Activated CD4-positive, alpha-beta memory T cell treated with anti-CD3 and anti-CD28 coated beads, Interleukin-2, amount 10 ng/mL, durations not matched to agents 7 days and 5 days (primary cell): ENCODE measurements at places on chromosomes 1 and 21.
A peak's percentile ranks its signal among the peaks of the same experiment; 100 is the strongest.

DNA sequence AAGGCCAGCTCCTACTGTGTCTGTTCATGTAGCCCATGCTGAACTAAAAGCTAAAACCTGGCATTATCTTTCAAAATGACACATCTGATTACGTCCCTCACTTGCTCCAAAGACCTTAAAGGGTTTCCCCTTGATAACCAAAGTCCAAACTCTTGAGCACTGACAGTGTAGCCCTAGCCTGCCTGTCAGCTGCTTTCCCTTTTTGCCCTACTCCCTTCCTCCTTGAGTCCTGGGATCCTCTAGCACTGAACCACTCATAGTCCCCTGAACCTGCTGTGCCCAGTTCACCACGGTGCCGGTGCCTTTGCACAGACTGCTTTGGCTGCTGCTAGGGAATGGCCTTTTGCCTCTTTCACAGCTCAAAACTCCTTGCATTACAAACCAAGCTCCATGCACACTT, 67.5 kb downstream of the PLXNA2 start:
- DNase-seq, result no peak

- no peak for DNase-seq
Observed at GRCh38 chr1:50841791-50842387, 118.2 kb downstream of the FAF1 start.

- no peak for DNase-seq
Observed at GRCh38 chr1:72915581-72915980, 633.2 kb upstream of the NEGR1 start.

DNA sequence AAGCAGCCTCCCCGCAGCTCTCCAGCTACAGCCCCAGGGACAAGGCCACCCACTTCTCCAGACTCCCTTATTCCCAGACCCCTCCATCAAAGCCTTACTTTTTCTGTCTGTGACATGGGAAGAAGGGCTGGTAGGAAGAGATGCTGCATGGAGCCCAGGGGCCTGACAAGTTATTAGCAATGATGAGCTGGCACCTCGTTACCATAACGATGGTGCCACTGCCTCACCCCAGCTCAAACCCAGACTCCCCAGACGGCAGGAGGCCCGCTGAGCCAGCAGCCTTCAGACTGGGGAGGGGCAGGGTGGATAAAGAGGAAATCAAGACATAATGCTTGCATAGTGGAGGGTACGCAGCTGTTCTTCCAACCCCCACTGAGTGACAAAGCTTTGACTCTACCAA, 3.3 kb downstream of the DLGAP3 start:
- DNase-seq, result no peak

DNA sequence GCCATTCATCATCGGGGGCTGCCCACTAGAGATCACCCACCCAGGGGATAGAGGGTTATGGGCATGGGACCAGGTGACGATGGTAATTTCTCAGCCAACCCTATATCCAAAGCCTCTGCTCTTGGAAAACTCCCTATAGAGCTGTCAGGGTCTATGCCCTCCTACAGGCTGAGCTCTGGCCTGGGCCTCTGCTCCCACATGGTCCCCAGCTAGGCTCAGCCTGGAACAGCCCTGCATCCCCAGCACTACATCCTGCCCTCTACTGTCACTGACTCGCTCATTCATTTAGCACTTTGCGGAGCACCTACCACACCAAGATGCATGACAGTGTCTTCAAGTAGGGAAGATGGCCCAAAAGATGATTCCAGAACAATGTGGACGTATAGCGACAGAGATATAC, 45.0 kb upstream of the EPS8L3 start:
- DNase-seq, result no peak

GRCh38 chr21:44908908-44909307, 11.8 kb downstream of the ITGB2 start:
- DNase-seq, result no peak

- no peak for DNase-seq
Observed at GRCh38 chr1:166057650-166058049, 109.2 kb downstream of the FAM78B start.

DNA sequence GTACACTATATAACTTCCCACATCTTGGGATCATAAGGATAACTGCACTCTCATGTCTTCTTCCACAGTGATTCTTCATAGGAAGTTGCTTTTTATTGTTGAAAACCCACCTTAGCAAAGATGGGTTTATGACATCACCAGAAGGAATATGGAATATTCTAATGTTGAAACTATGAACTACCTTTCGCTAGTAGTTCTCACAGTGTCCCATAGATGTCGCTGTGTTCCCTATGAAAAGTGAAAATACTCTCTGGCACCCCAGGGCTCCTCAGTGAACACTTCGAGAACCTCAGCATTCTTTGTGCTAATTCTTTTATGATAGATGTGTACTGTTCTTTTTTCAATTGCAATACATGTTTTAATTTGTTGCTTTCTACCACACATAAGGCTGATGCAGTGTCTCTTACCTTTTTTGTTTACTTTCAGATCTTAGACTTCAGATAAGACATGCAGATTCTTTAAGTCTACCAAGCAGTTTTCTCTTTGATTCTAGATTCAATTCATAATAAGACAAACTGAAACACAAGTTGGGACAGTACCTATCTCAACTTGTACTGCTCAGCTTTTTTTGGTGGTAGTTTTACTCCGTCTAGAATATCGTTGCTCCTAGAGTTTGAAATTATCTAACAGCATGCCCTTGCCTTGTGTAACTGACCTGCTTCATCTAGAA, 90.8 kb downstream of the GTF2B start:
- peak; percentile 33 for DNase-seq

DNA sequence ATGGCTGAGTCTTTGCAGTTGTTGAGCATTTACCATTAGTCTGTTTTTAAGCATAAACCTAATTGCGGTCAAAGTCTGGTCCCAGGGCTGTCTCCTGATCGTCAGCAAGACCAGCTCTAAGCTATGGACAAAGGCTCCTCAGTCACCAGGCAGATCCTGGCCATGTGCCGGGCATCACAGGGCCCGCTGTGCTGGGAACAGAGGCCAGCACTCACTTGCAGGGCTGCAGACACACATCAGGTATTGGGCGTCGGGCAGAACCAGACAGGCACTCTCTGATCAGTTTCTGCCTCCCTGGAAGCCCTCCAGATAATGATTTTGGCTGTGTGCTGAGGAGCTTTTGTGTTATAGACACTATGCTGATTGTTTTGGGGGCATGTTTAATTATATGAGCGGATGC, 26.6 kb downstream of the TMEM51 start:
- no peak for DNase-seq

DNA sequence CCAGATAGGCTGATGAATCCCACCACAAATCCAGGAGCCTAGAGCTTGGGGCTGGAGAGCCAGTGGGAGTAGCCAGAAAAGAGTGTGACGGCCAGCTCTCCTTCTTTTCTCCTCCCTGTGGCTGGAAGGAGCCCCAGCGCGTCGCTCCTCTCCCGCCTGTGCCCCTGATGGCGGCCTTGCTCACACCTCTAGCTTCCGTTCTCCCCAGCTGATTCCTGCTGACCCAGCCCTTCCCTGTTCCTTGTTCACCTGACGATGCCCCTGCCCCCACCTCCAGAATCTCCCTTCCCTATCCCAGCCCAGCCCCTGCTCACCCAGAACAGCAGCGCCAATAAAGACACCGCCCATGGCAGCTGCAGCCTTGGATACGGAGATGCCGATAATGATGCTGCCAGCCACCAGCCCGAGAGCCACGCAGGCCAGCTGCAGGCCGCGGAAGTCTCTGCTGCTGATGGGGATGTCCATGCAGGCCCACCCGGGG, 656 bp downstream of the KNCN start:
- DNase-seq, result no peak

DNA sequence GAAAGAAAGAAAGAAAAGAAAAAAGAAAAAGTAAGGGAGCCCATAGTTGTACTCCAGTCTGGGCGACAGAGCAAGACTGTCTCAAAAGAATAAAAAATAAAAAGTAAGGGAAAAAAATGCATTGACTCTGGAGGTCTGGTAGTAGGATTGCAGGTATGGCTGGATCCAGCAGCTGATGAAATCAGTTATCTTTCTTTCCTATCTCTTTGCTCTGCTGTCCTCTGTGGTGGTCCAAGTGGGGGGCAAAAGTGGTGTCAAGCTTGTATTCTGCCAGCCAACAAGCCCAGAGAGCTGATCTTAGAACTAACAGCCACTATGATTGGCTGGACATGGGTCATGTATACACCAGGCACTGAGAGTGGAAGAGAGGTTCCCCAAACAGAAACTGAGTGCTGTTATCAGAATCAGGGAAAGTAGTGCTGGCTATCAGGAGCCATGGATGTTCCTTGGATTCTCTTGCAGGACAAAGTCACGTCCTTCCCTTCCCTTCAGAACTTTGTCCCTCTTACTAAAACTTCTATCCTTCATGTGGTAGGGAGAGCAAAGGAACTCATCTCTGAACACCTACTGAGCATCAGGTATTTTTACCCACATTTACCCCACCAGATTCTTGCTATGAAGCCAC, 3.5 kb upstream of the FBLIM1 start:
- DNase-seq, result no peak

- no peak for DNase-seq
Observed at GRCh38 chr1:1179346-1179982, 5.8 kb downstream of the TTLL10 start.
